NCI-H1436 (cell line): ENCODE measurements at places on chromosomes 4 and X.

DNA sequence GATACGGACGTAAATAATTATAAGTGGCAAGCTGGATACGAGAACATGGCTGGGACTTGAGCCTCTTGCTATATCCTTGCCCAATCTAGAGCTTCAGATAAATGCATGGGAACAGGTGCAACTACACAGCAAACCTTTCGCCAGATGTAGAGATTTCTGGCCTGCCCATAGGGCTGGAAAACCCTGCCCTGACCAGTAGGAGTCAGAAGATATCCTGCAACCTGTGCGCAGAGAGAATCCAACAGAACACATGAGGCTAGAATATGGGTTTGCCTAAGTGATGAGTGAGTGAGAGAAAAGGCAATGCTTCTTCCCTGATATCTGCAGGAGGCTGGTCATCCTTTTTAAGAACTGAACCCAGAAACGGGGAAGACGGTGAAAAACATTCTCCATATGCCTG lies 805.3 kb upstream of the TENM3 start:
- no peak for DNase-seq

DNA sequence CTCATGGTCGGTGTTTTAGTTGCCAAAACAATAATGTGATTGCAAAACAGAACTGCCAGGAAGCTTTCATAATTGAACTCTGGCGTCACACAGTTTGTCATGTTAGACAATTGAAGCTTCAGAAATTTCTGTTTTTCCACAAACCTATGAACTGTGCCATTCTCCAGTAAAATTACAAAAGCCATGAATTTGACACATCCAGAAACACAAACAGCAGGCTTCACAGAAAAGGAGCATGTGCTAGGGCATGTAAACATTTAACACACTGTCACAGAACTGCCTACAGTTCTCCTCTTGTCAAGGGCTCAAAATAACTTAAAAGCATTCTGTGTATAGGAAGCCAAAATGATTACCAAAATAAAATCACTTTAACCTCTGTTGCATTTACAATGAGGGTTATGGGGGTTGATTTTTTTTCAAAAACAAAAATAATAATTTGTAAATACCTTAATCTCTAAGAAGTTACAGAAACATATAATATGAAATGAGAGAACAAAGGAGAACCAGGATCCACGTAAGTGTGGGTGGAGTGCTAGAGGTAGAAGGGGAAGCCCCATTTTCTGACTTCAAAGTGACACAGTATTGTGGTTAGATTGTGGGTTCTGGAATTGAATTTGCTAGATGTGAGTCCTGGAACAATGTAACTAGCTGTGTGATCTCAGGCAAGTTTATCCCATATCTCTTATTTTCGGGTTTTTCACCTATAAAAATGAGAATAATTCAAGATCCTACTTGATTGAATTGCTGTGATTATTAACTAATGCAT lies 295.0 kb downstream of the CENPC start:
- no peak for DNase-seq

DNA sequence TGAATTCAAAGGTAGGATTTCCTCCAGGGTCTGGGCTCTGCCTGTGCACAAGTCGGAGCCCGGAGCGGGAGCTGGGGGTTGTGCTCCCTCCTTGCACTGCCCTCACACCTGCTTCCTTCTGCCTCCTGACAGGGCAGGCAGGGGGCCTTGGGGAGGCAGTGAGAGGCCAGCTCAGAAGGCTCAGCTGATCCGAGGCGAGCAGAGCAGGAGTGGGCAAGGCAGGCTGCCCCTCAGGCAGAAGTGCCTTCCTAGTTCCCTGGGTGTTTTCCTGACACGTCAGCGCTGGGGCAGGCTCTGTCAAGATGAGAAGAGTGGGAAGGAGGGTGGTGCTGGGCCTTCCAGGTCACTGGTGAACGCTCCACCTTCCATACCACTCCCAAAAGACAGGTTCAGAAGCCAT lies 5.5 kb upstream of the IRAK1 start:
- no peak for DNase-seq

DNA sequence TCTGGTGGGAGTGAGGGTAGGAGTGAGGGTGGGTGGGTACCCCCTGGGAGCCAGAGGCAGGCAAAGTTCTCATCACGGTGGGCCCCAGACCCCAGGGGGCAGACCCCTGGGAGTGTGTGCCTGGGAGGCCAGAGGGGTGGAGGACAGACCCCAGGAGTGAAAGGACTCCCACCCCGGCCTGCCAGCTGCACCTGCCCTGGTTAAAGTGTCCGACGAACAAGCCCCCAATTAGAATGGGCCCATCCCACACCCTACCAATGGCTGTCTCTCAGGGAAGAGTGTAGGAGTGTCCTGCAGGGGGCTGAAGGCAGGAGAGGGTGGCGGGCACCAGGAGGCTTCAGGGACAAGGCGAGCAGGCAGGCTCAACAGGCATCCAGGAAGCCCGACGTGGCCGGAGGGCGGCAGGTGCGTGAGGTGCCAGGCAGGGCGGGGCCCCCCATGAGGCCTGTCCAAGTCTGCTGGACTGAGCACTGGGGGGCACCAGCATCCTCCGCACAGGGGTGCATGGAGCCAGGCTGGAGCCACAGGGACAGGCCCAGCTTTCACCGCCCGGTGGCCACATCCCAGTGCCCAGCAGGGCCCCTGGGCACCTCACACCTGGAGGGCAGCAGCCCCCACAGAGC lies 8.7 kb downstream of the PDE6B start:
- DNase-seq, result no peak

- no peak for DNase-seq
Observed at GRCh38 chrX:31832263-31832662, 760.4 kb upstream of the FTHL17 start.
